ENCODE measurements at places on chromosomes 11 and 22.

DNA sequence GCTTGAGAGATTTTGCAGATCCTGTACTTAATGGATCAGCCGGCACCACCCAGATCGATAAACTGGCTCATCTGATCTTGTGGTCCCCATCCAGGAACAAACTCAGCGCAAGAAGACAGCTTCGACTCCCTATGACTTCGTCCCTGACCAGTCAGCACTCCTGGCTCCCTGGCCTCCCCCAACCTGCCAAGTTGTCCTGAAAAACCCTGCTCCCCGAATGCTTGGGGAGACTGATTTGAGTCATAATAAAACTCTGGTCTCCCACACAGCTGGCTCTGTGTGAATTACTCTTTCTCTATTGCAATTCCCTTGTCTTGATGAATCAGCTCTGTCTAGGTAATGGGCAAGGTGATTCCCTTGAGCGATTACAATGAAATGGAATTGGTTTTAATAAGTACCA, 29.5 kb downstream of the OR2AG2 start:
- no peak for DNase-seq

GRCh38 chr11:40425168-40425567, 1034.3 kb downstream of the LRRC4C start:
- DNase-seq, result no peak

DNA sequence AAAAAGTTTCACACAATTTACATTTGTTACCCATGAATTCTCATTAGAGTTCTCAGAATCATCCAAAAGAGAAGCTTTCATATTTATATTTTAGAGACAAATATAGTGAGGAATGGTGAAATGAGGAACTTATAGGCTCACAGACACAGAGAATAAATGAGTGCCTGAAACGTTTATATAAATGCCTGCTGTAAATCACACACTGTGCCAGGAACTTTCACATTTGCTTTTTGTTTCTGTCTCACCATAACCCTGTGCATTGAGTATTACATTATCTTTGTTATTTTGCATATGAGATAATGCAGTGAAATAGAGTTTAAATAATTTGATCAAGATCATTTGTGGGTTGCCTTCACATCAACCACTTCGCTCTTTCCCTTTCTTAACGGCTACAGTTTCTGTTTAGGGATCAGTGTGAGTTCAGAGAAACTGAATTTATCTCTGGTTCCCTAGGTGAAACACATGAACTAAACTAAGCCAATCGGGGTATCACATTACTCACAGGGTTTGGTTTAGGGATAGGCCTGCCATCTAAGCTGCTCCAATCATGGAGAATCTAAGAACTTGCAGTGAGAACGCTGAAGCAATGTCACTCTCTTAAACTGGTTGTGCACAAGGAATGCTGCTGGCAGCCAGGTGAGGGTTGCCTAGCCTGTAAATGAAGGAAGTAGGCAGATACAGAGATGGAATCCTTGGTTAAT, 1339.2 kb upstream of the TENM4 start:
- no peak for DNase-seq

- peak; percentile 58 for DNase-seq
Observed at GRCh38 chr11:76236092-76236999, 30.0 kb upstream of the WNT11 start.

- DNase-seq, result no peak
Observed at GRCh38 chr11:46252373-46252914, 25.0 kb upstream of the CREB3L1 start.

GRCh38 chr11:83643115-83643514, 356.9 kb upstream of the CCDC90B start:
- DNase-seq, result no peak

GRCh38 chr11:20771681-20772080, 102.3 kb downstream of the NELL1 start:
- no peak for DNase-seq

DNA sequence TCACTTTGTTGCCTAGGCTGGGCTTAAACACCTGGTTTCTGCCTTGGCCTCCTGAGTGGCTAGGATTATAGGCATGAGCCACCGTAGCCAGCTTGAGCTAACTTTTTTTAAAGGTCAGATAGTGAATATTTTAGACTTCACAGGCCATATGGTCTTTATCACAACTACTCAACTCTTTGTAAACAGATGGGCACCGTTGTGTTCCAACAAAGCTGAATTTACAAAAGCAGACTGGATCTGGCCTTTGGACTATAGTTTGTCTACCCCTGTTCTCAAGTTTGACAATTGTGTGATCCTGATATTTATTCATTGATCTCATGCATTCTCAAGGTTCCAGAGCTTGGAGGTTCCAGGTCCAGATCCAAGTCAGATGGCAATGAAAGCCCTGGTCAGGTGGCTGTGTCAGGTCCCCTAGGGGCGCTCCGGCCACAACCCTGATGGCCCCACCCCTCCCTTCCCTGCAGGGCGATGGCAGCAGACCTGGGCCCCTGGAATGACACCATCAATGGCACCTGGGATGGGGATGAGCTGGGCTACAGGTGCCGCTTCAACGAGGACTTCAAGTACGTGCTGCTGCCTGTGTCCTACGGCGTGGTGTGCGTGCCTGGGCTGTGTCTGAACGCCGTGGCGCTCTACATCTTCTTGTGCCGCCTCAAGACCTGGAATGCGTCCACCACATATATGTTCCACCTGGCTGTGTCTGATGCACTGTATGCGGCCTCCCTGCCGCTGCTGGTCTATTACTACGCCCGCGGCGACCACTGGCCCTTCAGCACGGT, 15.8 kb downstream of the P2RY2 start:
- DNase-seq, result no peak

DNA sequence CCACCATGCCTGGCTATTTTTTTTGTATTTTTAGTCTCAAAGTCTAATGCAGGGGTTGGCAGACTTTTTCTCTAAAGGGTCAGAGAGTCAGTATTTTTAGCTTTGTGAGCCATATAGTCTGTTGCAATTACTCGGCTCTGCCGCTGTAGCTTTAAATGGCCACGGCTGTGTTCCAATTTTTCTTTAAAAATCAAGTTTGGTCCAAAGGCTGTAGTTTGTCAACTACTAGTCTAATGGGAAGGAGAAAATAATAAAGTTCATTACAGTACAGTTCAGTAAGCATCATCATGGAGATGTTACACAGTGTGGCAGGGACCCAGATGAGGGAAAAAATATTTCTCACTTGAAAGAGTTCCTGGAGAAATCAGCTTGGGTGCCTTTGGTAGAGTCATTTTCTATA, 107.6 kb downstream of the CSNK2A3 start:
- DNase-seq, result no peak

- no peak for DNase-seq
Observed at GRCh38 chr11:203945-204586, 3.1 kb downstream of the BET1L start.

- DNase-seq, result no peak
Observed at GRCh38 chr22:17705951-17706900, 67.7 kb downstream of the BCL2L13 start.

- DNase-seq, result no peak
Observed at GRCh38 chr11:46978005-46978491, 41.5 kb downstream of the CSTPP1 start.

DNA sequence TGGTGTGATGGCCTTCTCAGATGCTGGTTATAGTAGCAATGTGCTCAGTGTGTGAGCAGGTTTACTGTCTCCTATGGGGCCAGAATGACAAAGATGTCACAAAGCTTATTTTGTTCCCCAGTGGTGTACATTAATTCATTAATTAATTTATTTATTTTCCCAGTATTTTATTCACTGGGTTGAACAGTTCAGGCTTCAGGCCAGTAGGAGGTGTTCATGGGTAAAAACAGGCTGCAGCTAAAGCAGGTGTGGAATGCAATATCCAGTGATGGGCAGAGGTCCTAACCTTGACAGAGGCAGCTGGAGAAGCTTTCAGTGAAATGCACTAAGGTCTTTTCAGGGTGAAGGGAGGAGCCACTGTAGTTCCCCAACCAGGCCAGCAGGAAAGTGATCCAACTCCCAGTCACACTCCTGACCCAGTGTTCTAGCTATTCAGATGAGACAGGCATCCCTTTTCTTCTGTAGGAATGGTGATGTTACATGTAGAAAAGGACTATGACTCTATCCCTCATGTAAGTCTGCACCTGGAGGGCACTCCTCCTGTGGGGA, 7.8 kb upstream of the FANCF start:
- DNase-seq, result no peak

- DNase-seq, result no peak
Observed at GRCh38 chr11:42047637-42048555, 588.4 kb upstream of the LRRC4C start.

DNA sequence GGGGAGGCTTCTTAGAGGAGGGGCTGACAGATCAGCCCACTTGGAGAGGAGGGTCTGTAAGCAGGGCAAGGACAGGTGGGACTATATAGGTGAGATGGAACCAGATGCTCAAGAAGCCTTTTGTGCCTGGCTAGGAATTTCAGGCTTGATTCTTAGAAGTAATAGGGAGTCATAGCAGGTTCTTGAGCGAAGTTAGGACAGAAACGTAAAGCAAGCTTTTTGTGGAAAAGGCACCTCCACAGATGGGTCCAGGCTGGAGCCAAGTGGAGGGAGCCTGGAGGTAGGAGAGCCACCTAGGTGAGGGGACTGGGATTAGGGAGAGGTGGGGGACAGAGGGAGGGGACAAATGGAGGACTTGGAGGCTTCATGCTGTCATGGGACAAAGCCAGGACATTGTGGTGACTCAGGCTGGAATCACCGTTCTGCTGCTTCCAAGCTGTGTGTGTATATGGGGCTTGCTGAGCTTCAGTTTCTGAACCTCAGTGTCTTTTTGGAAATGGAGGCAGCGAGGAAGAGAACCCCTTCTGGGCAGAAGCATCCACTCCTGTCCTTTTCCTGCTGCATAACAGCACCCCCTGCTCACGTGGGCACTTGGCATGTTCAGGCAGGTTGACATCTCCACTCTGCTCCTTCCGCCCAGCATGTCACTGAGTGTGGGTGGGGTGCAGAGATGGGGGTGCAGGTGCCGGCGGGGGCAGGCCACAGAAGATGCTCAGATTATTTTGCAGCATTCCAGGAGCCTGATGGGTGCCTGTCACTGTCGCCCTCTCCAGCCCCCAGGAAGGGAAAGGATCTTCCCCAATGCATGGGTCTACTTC, 58.0 kb downstream of the MCM5 start:
- DNase-seq, result no peak

DNA sequence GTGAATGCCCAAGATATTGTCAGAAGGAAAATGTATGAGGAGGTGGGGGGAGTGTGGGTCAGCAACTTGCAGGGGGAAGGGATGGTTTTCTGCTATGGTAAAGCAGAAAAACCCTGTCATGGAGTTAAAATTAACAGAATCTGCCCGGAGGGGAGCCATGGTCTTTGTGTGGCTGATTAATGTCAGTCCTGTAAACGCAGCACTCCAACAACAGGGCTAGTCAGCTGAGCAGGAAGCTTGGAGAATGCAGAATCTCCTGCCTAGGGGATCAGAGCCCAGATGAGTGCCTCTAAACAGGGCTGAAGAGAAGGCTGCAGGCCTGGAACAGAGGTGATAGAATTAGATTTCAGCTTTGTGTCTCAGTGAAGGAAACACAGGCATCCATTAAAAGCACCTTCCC, 140.9 kb upstream of the MTNR1B start:
- no peak for DNase-seq

DNA sequence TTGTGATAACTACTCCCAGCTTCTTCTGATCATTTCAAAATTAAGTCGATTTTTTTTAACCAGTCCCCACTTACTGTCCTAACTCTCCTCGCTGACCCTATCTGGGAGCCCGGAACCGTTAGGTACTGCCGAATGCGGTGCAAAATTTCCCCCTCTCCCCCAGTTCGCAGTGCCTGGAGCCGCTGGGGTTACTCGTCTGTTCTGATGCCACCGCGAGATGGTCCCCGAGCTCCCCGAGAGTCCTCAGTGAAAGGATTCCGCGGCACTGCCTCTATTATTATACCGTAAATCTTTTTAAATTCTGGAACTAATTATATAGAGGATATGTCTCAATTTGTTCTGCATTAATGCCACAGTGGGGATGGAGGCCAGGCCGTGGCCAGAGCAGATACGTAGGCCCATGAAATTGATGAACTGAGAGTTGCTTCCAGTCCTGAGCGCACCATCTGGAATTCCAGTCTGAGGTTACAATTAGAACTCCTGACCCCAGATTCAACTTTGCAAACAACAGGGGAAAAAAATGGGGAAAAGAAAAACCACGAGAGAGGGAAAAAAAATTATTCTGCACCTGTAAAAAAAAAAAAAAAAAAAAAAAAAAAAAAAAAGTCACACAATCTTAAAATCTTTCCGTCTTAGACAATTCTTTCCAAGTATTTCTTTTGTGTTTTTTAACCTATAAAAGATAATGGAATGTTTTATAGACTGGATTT, 4.3 kb upstream of the WT1 start:
- no peak for DNase-seq

DNA sequence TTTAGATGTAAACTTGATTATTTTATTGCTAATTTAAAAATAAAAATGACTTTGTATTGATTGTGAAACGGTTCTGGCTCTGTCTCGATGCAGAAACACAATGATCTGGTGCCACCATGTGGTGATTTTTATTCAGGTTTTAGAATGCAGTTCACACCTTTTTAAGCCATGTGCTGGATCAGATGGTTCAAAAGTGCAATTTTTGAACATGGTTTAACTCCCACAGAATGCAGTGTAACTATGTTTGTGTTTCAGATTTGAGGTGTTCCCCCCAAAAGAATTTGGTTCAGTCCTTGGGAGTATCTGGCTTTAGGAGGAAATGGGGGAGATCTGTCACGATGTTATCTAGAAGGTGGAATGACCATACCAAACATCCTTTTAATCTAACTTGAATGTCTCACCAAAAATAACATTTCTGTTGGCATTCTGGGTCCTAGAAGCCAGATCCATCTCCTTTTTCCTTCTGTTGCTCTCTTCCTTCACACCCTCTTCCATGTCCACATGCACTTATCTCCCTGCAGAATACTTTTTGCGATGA, 7.9 kb downstream of the MRPL16 start:
- peak; percentile 20 for DNase-seq

DNA sequence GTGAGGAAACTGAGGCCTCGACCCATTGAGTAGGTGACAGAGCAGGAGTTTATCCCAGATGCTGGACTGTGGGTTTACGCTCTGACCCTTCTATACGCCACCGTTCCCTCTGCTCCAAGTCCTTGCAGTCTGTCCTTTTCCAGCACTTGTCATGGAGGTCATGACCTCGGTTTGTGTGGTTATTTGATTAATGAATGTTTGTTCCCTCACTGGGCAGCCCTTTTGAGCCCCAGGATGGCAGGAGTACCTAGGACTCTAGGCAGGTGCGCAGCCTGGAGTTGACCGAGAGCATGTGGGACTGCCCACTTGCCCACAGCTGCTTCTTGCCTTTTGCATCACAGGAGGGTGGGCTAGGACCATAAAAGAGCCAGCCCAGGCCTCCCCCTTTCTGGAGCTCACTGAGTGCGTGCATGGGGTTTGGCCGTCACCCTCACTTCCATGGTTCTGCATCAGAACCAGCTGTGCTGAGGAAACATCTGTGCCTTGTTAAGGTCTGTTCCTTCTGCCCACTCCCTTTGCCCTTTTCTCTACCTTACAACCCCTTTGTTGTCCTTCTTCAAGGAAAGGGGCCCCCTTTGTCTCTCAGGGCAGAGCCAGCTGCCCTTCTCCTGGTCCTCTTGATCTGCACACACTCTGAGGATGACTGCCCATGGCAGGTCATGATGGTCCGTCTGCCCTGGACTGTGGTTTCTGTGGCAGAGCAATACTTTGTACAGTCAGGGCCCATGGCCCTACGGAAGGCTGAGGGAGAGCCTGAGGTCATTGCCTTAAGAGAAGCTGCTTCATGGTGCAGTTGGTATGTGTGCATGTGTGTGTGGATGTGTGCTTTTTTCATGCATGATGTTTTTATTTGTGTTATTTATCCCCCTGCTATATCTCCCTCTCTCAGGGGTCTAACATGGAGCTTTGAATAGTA, 38.2 kb downstream of the BMAL1 start:
- no peak for DNase-seq
